ENCODE measurements at places on chromosomes 1 and 21. TPM values are rescaled to one million over a fixed set of nuclear protein-coding genes. Genes with fewer than 3 reads are reported as not detected.

DNA sequence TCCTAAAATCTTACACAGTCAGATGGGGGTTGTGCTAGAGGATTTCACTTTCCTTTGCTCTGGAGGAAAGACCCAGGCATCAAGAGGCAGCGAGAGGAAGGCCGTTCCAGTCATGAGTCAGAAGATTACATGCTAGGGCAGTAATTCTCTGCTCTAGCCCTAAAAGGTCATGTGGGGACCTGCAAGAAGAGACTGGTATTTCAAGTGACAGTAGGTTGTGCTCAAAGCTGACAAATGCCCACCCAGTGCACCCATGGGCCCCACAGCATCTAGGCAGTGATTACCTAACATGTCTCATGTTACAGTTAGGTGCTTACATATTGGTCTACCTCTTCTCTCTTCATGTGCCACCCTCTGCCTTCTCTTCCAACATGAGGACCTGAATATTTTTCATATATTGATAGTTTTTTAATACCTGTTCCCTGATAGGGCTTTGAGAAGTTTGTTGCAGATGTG, 99.7 kb upstream of the BEND5 start:
- DNase-seq, result no peak

- DNase-seq, result no peak
Observed at GRCh38 chr1:237608433-237608832, 282.3 kb downstream of the ZP4 start.

DNA sequence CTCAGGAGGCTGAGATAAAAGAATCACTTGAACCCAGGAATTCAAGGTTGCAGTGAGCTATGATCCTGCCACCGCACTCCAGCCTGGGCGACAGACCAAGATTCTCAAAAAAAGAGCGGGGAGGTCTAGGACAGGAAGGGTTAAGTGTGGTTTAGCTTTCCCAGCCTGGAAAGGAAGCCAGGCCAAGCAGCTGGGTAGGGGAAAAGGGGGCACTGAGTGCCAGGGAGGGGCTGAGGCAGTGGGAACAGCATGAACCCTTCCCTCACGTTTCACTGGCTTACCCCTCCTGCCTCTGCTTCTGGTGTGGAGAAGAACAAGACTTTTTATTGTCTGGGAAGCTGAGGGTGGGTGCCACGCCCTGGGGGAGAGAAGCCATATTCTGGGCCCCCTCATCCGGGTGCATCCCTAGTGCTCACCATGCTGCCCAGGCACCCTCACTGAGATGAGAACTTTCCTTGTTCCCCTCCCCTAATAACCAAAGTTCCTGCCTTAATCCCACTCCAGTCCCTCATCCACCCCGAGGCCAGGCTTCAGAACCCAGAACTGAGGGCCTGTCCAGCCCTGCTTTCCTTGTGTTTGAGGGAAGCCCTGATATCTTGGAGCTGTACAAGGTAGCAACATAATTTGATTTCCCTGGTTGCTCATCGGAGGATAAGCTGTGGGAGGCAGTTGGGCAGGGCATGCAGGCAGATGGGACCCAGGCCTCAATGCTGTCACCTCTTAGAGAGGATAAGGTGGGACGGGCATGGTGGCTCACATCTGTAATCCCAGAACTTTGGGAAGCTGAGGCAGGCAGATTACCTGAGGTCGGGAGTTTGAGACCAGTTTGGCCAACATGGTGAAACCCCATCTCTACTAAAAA, 2.0 kb upstream of the LMNA start:
- DNase-seq, result no peak

DNA sequence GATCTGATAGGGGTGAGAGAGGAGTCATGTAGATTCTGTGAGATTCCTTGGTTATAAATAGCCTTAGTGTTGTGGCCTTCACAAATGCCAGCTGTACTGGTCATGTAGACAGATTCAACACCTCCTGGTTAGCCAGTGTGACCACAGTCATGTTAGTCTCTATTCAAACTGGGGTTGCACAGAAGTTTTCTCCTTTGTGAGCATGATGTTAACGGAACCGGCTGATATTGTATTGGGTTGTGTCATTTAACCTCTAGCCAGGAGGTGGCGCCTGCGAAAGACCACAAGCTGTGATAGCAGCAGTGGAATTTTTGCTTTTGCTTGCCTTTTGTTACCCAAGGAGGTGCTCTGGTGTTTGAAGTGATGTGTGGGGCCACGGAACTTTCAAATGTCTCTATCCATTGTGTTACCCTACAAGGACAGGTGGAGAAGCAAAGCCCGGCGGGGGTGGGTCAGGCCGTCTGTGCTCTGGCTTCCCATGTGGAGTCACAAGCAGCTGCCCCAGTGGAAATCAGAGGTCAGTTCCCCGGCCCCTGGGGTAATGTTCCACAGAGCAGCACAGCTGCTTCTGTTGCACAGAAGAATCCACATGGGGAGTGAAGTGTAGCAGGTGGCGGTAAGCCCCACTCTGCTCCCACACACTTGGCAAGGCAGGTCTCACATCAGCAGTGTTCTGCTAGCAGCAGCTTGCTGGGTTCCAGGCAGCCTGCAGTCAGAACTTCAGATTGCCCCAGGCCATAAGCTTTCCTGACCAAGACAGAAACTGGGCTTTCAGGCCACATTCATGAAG, 112.6 kb downstream of the ADAMTS1 start:
- DNase-seq, result no peak

DNA sequence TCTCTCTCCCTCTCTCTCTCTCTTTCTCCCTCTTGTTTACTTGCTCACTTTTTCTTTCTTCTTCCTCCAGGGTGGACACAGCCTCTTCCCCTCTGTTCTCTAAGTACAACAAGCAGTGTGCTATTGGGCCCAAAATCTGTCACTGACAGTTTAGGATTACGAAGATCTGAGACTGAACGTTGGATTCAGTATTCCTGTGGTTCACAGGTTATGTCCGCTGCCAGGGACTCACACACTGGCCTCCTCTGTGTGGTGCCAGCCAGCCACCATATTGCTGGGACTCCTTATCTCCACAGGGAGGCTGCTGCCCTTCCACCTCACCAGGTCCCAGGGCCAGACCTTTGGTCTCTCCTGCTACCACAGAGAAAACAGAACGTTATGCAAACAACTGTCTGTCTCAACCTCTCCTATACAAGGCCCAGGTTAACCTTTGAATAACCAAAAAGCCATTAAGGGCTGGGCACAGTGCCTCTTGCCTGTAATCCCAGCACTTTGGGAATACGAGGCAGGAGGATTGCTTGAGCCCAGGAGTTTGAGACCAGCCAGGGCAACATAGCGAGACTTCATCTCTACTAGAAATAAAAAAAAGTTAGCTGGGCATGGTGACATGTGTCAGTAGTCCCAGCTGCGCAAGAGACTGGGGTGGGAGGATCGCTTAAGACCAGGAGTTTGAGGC, 171.9 kb upstream of the RAB4A start:
- no peak for DNase-seq

DNA sequence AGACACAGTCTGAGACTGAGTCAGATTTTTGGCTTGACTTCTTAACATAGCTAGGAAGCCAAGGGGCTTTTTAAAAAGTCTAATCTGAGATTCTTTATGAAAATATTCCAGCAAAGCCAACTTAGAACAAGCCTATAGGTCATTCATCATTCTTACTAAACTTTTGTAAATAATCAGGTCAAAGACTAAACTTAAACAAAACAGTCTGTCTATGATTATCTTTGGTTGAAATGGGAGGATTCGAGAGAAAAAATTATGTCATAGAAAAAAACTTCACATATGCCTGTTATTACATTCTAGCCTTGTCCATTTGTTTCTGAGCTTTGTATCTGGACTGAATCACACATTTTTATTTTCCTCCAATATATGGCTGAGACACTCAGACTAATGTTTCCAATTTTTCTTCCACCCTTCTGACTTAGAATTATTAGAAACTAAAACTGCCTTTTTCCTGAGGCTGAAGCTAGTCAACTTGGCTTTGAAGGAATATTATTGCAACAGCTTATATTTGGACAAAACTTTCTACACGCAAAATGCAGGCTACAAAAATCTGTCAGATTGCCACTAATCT, 83.3 kb downstream of the ETS2 start:
- no peak for DNase-seq

DNA sequence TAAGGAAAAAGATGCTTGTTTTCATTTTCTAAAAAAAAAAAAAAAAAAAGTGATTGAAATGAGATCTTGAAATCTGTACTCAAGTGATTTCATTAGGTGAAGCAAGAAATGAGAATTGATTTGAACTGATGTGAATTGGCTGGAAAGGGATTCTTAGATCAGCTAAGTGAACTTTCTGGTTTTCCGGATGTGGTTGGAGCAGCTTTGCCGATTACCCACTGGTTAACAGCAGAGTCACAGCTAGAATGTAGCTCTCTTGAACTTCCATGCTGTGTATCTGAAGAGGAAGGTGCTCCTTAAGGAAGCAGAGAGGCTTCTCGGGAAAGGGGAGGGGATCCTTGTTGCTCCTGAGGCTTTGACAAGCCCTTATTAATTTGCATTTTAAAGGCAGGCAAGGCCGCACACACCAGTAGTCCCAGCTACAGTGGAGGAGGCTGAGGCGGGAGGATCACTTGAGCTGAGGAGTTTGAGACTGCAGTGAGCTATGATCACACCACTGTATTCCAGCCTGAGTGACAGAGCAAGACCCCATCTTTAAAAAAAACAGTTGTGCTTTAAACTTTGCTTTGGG, 28.7 kb upstream of the PWP2 start:
- peak; percentile 17 for DNase-seq

- no peak for DNase-seq
Observed at GRCh38 chr1:67441739-67442281, 11.6 kb upstream of the SERBP1 start.

DNA sequence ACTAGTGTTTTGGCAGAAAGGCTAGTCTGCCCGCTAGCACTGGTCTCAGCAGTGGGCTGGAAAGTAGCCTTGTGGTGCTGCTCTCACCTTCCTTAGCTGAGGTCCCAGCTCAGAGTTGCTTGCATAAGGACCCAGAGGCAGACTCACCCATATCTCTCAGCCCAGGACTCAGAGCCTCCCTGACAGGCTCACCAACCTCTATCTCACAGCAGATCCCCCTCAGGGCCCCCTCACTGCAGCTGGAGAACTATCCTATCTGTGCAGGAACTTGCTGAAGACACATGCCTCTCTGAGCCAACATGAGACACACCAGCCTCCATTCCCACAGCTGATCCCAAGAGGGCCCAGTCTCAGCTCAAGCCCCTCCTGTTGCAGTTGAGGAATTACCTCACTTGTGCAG, 82.6 kb downstream of the IARS2 start:
- no peak for DNase-seq

- DNase-seq, result no peak
Observed at GRCh38 chr21:43352568-43353281, 74.2 kb downstream of the SIK1 start.

Gene HES2
- not detected for total RNA-seq

Gene CDCA8
- 0.27 TPM for total RNA-seq

Gene GBP1
- total RNA-seq, result 6.2 TPM

Gene SDHB
- 260 TPM for total RNA-seq

Measured in cardiac septum (tissue), 1 donor.